ENCODE measurements at places on chromosomes 13 and 19. TPM values are rescaled to one million over a fixed set of nuclear protein-coding genes. Genes with fewer than 3 reads are reported as not detected.

GFY gene
- total RNA-seq = not detected

DNA sequence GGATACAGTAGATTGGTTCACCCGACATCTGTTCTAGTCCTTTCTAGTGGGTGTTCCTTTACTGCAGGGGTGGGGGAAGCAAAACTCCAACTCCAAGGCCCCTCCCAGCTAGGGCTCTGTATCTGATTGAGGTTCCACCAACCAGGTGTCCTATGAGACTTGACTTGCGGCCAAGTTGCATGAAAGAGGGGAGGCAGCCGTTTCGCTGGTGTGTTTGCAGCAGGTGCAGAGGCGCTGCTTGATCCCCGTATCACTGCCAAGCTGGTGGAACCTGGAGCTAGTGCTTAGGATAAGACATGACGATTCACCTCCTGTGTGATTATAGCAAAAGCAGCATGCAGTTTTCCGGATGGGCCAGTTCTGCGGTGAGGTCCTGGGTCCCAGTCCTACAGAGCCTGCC, 338.2 kb downstream of the UQCRFS1 start:
- DNase-seq = no peak

KLF1 gene
- total RNA-seq = 0.41 TPM

KLHL26 gene
- total RNA-seq = 10.5 TPM

CLPTM1 gene
- total RNA-seq = 71.4 TPM

ZSCAN1 gene
- not detected for total RNA-seq

CACNG6 gene
- total RNA-seq = not detected

- no peak for DNase-seq
Measured at GRCh38 chr19:44452367-44452766, 4.1 kb upstream of the ZNF229 start.

GRCh38 chr19:6802336-6803035, 30.0 kb downstream of the VAV1 start:
- DNase-seq = peak; percentile 15

DNA sequence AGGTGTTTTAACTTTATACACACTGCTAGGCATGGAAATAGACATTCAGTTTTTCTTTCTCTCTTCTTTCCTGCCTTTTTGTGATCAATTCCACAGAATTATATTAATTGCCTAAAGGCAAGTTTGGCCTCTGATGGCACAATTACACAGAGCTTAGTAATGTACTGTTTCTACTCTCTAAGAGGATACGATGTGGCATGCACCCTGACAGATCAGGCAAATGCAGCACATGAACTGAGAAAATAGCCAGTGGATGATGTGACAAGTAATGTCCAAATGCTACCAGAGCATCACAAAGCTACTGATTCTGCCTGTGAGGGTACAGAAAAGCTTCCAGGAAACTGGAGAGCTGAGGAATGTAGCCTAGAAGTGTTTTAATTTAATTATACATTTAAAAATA, 233.8 kb upstream of the PRR20A start:
- DNase-seq = no peak

CDX2 gene
- total RNA-seq = not detected

GRCh38 chr19:41701401-41702075, 6.9 kb upstream of the CEACAM5 start:
- DNase-seq = no peak

- no peak for DNase-seq
Measured at GRCh38 chr13:87661471-87661870, 9.7 kb upstream of the SLITRK5 start.

- no peak for DNase-seq
Measured at GRCh38 chr19:2747349-2747748, 7.5 kb upstream of the SLC39A3 start.

DNA sequence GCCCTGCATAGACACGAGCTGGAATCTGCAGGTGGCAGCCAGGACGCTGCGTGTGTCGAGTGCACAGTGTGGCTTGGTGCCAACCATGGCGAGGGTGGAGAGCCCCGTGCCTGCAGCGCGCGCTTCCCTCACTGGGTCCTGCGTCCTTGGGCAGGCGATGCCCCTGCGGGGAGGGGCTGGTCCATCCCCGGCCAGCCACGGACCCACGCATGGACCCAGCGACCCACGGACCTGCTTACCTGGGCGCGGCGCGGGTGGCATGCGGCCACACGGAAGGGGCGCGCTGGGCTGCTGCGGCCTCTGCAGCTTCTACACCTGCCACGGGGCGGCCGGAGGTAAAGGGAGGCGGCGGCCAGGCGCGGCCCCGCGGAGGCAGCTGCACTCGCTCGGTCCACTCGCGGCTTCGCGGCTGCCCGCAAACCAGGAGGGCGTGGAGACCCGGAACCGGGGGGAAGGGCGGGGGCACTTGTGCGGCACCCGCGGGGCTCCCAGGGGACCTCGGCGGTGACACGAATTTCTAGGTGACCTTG, 569 bp upstream of the MCF2L start:
- DNase-seq = peak; percentile 57

DNA sequence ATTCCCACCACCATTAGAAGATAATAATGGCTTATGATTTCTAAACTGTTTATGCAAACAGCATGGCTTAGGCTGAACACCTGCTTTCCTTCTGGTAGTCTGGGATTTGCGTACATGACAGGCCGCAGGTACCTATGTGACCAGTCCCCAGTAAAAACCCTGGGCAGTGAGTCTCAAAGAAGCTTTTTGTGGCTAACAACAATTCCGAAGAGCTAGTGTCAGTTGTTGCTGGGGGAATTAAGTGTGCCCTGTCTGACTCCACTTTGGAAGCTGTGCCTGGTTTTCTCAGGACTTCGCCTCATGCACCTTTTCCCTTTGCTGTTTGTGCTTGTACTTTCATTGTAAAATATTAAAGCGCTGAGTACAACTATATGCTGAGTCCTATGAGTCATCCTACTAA, 250.2 kb upstream of the MIR17HG start:
- no peak for DNase-seq

HSPB6 gene
- not detected for total RNA-seq

DNA sequence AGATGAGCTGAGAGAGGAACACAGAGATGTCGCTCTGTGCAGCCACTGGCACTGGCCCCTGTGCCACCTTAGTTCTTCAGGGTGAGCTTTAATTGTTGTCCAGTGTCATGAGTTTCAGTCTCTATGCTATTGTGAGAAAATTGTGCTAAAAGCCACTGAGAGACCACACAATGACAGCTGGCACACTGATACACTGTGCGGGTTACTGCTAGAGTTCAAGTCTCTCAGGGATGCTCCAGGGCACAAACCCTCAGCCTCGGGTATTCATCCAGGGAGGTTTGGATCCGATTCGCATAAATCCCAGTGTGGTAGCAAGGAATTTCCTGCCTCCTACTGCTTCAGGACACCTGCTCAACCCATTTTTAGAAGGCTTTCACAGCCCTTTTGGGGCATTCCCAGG, 68.1 kb upstream of the EDNRB start:
- DNase-seq = no peak

GRCh38 chr13:97974773-97975172, 21.3 kb downstream of the IPO5 start:
- no peak for DNase-seq

DNA sequence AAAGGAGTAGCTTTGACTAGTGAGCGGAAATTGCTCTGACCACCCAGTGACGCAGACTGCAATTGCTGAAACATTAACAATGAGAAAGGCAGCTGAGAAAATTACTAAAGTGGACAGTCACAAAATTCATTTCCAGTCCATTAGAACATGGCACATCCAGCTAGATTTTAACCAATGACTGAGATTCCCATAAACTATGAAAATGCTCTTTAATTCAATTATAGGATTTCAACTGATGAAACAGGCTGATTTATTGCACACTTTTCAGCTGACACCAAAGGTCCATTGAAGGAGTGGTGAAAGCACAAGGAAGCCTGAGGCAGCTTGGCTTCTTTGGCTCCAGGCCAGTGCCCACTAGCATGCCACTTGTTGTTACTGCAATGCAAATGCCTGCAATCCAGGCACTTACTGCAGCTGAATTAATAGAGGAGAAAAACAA, 933.4 kb downstream of the SLITRK6 start:
- no peak for DNase-seq

DNA sequence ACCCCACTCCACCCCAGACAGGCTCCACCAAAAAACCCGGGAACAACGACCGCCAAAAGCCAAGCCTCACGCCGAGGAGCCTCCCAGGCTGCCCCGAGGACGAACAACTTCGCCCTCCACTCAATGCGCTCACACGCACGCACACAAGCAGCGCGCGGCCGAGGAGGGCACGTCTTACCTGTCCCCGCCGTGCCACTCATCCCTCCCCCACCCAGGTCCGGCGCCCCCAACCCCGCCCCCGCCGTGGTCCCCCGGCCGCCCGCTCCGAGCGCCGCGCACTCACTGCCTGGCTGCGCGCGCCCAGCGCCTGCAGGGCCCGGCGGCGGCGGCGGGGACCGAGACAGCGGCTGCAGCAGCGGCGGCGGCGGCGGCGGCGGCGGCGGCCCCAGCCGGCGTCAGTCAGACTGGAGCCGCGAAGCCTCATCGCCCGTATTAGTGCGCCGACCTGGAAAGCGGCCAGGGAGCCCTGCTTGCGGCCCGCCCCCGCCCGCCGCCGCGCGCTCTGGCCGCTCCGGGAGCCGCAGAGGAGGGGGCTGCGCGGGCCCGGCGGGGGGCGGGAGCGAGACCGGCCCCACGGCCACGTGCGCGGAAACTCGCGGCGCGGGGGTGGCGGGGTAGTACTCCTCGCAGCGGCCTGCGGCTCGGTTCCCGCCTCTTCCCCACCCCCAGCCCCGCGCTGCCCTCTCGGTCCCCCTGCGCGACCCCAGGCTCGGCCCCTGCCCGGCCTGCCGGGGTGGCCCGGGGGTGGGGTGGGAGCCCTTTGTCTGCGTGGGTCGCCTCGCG, at the start of gene SMAD9:
SMAD9 (minus strand) TSS at position 406 of the 783 bp plus-strand sequence. CDS start 40,549 bp downstream, outside the sequence.
- DNase-seq = no peak

DNA sequence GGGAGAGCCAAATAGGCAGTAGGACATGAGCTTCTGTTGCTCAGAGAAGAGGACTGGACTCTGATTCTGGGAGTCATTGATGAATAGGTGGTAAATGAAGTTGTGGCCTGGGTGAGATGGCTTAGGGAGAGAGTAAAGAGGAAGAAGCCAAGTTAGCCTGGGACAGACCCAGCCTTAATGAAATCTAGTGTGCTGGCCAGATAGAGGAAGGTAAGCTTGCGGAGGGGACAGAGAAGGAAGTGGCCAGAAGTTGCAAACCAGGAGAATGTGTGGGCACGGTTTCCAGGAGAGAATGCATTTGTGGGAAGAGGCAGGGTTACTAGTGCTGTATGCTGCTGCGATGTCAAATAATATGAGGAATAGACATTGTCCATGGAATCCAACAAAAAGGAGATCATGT, 83.3 kb upstream of the OLFM4 start:
- no peak for DNase-seq

DNA sequence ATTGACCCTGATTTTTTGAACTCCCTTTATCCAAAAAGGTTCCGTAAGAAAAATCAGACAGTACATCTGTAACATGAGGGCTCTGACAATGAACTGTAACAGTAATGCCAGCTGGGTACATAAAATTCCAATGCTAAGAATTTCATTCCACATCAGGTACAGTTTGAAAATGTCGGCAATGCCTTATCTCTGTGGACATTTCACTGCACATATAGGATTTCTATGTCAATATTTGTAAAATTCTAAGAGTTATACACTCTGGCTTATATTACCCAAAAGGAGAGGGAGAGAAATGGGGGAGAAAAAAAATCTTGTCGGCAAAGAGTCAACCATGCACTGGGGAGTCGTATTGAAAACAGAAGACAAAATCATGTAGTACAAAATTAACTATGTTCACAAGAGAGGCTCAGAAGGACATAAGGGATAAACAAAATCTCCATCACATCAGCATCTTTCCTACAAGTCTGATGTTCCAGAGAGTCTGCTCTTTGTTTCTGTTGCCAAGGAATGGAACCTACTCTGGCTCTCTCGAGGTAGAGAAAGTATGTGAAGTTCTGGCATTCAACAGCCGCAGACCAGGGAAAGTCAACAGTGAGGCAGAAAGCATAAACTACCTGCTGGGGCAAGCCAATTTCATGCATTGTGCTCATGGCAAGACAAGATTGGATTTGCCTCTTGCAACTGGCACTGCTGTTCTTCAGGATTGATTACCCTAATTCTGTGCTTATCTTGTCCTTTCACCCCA, 72.4 kb downstream of the STARD13 start:
- no peak for DNase-seq

EHD2 gene
- total RNA-seq = 0.37 TPM

COPE gene
- total RNA-seq = 150 TPM

ZNF729 gene
- not detected for total RNA-seq

NALCN gene
- not detected for total RNA-seq

- no peak for DNase-seq
Measured at GRCh38 chr13:112194167-112194530, 127.2 kb downstream of the SOX1 start.

DNA sequence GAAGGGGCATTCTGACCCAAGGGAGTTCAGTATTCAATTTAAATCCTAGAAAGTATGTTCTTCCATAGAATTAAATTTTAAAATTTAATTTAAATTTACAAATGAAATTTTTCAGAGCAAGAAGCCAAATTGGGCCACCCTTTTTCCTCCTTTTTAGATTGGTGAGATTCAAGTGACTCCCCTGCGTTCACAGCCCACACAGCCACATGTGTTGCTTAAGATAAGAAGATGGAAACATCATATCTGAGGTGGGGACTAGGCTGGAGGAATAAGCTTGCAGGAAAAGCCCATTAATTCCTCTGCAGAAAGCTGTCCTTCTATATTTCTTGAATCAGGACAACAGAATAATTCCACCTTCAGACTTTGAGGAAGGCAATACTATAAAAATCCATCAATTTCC, 392.7 kb upstream of the ZNF507 start:
- no peak for DNase-seq

DNA sequence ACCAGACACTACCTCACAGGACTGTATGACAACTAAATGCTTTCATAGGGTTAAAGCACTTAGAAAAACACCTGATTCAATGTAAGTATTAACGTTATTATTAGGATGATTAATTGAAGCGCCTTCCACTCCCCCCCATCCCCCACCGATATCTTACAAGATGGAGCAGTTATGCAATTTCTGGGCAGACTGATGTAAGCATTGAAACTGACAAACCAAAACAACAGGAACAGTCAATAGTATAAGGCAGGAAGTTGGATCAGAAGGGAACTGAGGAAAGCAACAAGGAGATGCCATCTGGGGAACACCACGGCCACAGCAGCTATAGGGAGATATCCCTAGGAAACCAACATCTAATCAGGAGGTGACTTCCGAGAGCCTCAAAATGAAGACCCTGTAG, 3.8 kb downstream of the LCP1 start:
- no peak for DNase-seq

DNA sequence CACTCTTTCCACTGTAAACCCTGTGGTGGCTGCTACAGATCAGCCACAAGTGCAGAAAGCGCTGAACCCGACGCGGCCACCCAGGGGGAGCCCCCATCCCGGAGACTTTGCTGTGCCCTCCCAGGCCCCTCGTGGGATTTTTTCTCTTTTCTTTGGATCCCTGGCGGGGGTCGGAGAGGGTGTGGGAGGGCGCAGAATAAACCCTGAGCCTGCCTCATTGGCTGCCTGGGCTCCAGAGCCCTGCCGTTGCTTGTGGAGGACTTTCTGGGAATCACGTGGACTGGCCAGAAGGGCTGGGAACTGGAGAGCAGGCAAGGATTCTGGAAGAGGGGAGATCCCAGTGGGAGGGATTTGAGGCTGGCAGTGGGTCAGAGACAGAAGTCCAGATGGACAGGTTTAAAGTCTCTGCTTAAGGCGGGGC, 24.9 kb downstream of the GADD45B start:
- DNase-seq = no peak

All from naive thymus-derived CD4-positive, alpha-beta T cell (primary cell).